Activated CD4-positive, alpha-beta memory T cell treated with anti-CD3 and anti-CD28 coated beads for 36 hours (primary cell): ENCODE measurements at places on chromosomes 4 and X. TPM values are rescaled to one million over a fixed set of nuclear protein-coding genes. Genes with fewer than 3 reads are reported as not detected.

Gene GLRB
- total RNA-seq, result not detected

Gene USP17L27
- total RNA-seq, result not detected

Gene SMIM10L2A
- 0.24 TPM for total RNA-seq

Gene TECRL
- not detected for total RNA-seq

Gene DCAF8L2
- not detected for total RNA-seq

Gene ATP8A1
- 24.0 TPM for total RNA-seq

Gene PLS3
- 0.52 TPM for total RNA-seq

Gene ABCG2
- 0.75 TPM for total RNA-seq

Gene PFKFB1
- total RNA-seq, result 0.53 TPM

Gene RAB39B
- 15.3 TPM for total RNA-seq

Gene ZNF718
- total RNA-seq, result 7.7 TPM

Gene SLC25A14
- total RNA-seq, result 13.2 TPM

Gene TLR3
- total RNA-seq, result 0.10 TPM

Gene SPANXA1
- not detected for total RNA-seq

Gene RAI2
- total RNA-seq, result 0.39 TPM

Gene ADGRG2
- total RNA-seq, result not detected

Gene SSX4B
- total RNA-seq, result not detected

Gene NPY1R
- total RNA-seq, result not detected

Gene GPR82
- 0.19 TPM for total RNA-seq

Gene LNX1
- total RNA-seq, result not detected

Gene GUCY1B1
- 0.24 TPM for total RNA-seq

Gene FGFBP1
- total RNA-seq, result not detected

Gene DHRSX
- total RNA-seq, result 21.3 TPM

Gene FAM90A26
- total RNA-seq, result not detected

Gene SMR3B
- not detected for total RNA-seq

Gene SPP1
- total RNA-seq, result 0.45 TPM

Gene CD99
- total RNA-seq, result 283 TPM

Gene AMER1
- 2.5 TPM for total RNA-seq

Gene RHOXF2
- total RNA-seq, result not detected

Gene SSX4
- total RNA-seq, result not detected

Gene CT45A2
- total RNA-seq, result not detected

Gene ESX1
- not detected for total RNA-seq

Gene HSPA4L
- total RNA-seq, result 1.9 TPM

Gene ATP1B4
- total RNA-seq, result not detected

Gene DUSP9
- total RNA-seq, result 0.12 TPM

Gene DCAF12L1
- not detected for total RNA-seq
